ENCODE measurements at places on chromosomes 13 and 19.
A peak's percentile ranks its signal among the peaks of the same experiment; 100 is the strongest.

- no peak for DNase-seq
Observed at GRCh38 chr19:46515879-46516350, 20.2 kb upstream of the PNMA8B start.

GRCh38 chr13:79833991-79834390 lies 353.0 kb downstream of the NDFIP2 start:
- DNase-seq, result no peak

- DNase-seq, result peak; percentile 8
Observed at GRCh38 chr19:44643605-44644401, at the start of gene PVR. Gene PVR, plus strand, starts transcription at chr19:44643910. Its CDS starts 187 bp downstream, at chr19:44644097.

DNA sequence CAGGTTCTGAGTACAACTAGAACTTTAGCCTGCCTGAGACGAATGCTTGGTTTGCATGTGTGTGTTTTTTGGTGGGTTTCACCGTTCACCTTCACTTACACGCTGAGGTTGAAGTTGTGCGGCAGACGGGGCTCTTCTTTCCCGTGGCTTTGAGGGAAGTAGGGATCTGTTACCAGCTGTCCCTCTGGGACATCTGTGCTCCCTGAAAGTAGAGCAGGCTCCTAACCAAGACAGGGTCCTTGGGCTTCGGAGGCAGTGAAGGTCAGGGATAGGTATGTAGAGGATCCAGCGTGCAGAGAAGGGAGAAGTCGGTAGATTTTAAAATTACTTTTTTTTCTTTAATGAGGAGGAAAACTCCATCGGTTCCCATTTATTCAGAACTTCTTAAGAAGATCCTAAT lies 48.7 kb downstream of the ZNF536 start:
- DNase-seq, result no peak

GRCh38 chr13:97327506-97328221 lies 105.5 kb downstream of the MBNL2 start:
- no peak for DNase-seq

- DNase-seq, result no peak
Observed at GRCh38 chr13:43277142-43277541, 253.8 kb downstream of the DNAJC15 start.

- DNase-seq, result no peak
Observed at GRCh38 chr13:51532736-51533197, 51.5 kb upstream of the WDFY2 start.

GRCh38 chr19:33441828-33442227 lies 68.3 kb downstream of the CEBPG start:
- DNase-seq, result no peak

GRCh38 chr19:19775891-19776205 lies 42.9 kb upstream of the ZNF14 start:
- DNase-seq, result no peak

- DNase-seq, result no peak
Observed at GRCh38 chr19:51784922-51785690, 9.9 kb upstream of the FPR3 start.

DNA sequence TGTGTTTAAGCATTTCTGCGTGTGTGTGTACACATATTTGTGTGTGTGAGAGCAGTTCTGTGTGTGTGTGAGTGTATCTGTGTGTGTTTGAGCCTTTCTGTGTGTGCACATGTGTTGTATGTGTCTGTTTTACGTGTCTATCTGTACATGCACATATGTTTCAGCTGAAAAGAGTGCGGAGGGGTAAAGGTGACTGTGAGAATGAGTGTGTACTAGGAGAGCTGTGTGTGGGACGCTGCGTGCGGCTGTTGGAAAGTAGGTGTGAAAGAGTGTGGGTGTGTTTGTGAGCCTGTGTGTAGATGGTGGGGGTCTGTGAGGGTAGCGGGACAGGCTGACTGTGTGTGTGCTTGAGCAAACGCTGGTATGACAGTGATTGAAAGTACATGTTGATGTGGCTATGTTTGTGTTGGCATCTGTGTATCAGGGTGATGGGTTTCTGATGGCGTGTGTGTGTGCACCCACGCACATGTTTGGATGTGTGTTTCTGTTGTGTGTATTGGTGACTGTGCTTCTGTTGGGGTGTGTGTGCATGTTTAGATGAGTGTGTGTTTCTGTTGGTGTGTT lies 7.5 kb upstream of the TPM4 start:
- no peak for DNase-seq

GRCh38 chr19:13963603-13964105 lies 11.3 kb downstream of the DCAF15 start:
- DNase-seq, result no peak

GRCh38 chr19:45814851-45815480 lies at the start of gene RSPH6A:
Gene RSPH6A, minus strand, starts transcription at chr19:45815308. Its CDS starts 132 bp downstream, at chr19:45815176.
- no peak for DNase-seq

- DNase-seq, result no peak
Observed at GRCh38 chr13:30906411-30907051, 460 bp downstream of the MEDAG start.

DNA sequence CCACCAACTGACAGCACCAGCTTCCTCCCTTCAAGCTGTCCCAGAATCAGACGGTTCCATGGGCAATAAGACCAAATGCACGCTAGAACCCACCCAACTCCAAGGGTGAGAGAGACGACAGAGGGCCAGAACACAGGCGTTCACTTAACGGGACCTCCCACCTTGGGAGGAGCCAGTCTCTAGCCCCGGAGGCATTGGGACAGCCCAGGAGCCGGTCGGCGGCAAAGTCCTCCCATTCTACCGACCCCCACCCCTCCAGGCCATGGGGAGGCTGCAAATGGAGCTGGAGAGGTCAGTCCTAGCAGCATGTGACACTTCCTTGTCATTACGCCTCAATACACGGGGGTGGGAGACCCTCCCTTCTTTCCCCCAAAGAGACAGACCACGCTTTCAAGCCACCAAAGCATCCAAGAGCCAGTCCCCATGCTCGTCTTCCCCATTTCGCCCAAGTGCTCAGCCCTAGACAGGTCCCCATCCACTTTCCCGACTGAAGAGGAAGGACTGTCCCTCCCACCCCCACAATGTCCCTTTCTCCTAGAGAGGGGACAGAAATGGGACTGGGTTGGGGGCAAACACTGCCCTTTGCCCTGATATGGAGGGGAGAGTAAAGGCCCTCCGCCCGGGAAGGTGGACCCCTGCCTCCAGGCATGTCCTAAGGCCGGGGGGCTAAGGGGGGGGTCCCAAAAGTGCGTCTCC lies 964 bp downstream of the KHSRP start:
- no peak for DNase-seq

GRCh38 chr13:35984287-35984686 lies 146.9 kb downstream of the DCLK1 start:
- no peak for DNase-seq

DNA sequence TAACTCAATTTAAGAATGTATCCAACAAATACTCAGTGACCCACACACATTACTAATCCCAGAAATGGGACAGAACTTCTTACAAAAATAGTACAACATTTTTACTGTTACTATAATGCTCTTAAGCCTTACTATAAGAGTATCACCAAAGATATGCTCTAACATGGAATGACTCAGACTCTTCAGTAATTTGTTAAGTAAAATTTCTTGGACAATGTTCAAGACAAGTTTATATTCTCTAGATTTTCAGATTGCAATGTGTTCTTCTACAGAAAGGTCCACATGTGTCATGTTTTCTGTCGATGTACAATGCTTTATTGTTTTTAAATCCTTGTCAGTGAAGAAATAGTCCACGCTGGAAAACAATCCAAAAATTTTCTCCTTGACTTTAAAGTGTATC lies 66.3 kb upstream of the RFXAP start:
- DNase-seq, result no peak

GRCh38 chr19:29118389-29118788 lies 94.6 kb downstream of the UQCRFS1 start:
- DNase-seq, result no peak

DNA sequence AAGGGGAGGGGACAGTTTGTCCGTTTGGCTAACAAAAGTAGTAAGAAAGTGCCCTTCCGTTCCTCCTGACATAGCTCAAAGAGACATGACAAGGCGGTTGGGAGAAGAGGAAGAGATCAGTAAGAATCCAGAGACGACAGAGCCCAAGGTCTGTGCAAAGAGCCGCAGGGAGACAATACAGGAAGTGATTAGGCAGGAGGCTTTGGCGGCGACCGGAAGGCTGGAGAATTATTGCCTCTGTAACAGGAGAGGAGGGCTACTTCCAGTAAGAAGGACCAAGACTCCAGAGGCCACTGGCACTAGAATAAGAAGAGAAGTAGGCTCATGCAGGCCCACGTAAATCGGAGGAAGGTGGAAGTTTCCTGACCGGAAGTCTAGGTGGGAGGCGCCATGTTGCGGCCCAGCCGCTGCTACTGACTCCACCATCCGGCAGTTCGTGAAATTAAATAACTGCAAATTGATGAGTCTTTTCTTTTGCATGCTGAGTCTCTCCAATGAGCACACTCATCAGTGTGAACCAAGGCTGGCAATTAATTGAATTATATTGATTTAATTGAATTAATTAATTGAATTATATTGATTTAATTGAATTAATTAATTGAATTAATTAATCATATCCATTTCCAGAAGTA lies 9.9 kb downstream of the RFX2 start:
- DNase-seq, result no peak

DNA sequence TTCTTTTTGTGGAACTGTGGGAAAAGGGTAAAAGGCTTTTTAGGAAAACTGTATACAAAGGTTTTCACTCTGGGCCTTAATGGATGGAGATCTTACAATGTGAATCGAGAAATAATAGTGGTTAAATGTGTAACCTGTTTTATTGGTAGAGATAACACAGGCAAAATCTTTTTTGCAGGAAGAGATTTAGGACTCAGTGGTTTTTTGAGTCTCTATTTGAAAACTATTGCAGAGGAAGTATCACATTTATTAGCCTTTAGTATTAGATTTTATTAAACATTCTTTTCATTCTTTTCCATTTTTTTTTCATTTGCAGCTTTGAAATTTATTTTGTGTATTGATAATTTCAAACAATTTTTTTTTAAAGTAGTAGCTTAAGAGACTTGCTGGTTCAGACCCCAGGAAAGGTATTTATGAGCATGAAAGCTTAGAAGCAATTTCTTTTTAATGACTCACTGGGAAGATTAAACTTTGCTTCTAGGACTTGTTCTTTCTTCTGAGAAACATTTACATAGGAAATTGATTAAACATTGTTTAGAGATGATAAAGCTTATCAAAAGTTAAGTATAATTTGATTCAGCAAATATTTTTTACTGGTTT lies 10.5 kb downstream of the KLF5 start:
- no peak for DNase-seq

DNA sequence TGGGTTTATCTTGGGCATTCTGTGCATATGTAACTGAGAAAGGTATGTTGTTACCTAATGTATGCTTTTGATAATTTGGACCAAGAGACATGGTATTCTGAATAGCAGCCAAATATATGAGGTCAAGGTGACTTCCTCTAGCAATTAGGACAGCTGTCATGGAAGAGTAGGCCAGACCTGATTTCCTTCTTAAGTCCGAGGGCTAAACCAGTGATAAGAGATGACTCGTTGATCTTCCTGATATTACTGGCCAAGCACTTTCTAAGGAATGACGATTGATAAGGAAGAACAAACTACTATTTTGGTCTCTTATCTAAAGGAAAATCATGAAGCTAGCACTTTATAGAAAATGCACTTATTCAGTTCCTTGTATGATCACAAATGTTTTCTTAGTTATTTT lies 42.7 kb downstream of the ARHGAP35 start:
- no peak for DNase-seq

GRCh38 chr13:52969373-52969772 lies 59.2 kb upstream of the OLFM4 start:
- DNase-seq, result no peak

DNA sequence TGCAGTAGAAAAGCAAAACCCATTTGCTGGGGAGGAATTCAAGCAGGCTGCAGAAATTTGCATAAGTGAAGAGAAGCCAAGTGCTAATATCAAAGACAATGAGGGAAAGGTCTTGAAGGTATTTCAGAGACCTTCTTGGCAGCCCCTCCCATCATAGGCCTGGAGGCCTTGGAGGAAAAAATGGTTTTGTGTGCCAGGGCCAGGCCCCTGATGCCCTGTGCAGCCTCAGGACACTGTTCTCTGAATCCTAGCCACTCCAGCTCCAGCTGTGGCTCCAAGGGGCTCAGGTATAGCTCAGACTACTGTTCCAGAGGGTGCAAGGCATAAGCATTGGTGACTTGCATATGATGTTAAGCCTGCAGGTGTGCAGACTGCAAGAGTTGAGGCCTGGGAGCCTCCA lies 463.2 kb upstream of the ATXN8OS start:
- DNase-seq, result no peak

GRCh38 chr13:55245005-55245644 lies 1895.6 kb upstream of the PRR20A start:
- no peak for DNase-seq

DNA sequence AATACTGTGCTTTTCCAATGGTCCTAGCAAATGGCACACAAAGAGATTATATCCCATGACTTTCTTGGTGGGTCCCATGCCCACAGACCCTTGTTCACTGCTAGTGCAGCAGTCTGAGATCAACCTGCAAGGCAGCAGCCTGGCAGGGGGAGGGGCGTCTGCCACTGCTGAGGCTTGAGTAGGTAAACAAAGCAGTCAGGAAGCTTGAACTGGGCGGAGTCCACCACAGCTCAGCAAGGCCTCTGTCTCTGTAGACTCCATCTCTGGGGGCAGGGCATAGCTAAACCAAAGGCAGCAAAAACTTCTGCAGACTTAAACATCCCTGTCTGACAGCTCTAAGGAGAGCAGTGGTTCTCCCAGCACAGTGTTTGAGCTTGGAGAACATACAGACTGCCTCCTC lies 82.9 kb downstream of the ZNF737 start:
- no peak for DNase-seq

- no peak for DNase-seq
Observed at GRCh38 chr13:32124743-32125142, 93.2 kb downstream of the FRY start.

GRCh38 chr13:40471076-40471475 lies 195.4 kb downstream of the FOXO1 start:
- no peak for DNase-seq

DNA sequence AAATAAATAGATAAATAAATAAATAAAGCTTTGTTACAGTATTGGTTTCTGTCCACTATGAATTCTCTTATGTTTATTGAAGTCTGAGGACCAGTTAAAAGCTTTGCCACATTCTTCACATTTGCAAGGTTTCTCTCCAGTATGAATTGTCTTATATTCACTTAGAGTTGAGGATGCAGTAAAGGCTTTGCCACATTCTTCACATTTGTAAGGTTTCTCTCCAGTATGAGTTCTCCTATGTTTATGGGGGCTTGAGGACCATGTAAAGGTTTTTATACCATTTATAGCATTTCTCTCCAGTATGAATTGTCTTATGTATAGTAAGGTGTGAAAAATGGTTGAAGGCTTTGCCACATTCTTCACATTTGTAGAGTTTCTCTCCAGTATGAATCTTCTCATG lies 168.3 kb downstream of the ZNF737 start:
- DNase-seq, result no peak

GRCh38 chr13:73480779-73481559 lies 422.2 kb downstream of the KLF5 start:
- DNase-seq, result no peak

GRCh38 chr13:98510156-98510509 lies 66.8 kb downstream of the STK24 start:
- DNase-seq, result no peak

GRCh38 chr19:44839276-44839675 lies 6.8 kb upstream of the NECTIN2 start:
- no peak for DNase-seq

Data from stimulated activated CD8-positive, alpha-beta memory T cell treated with anti-CD3 and anti-CD28 coated beads, Interleukin-2, amount 100 ng/mL, for 1 hour (primary cell).